ENCODE measurements at places on chromosomes 5 and 9. TPM values are rescaled to one million over a fixed set of nuclear protein-coding genes. Genes with fewer than 3 reads are reported as not detected.

GRCh38 chr5:99900302-99900852 lies 634.8 kb upstream of the FAM174A start:
- no peaks in the 10 kb centered on the region for H3K4me1 ChIP-seq
- no peak overlapping the region for H3K27ac ChIP-seq
- H3K27me3 ChIP-seq: no peaks in the 10 kb centered on the region
- H3K36me3 ChIP-seq: no peaks in the 10 kb centered on the region

DNA sequence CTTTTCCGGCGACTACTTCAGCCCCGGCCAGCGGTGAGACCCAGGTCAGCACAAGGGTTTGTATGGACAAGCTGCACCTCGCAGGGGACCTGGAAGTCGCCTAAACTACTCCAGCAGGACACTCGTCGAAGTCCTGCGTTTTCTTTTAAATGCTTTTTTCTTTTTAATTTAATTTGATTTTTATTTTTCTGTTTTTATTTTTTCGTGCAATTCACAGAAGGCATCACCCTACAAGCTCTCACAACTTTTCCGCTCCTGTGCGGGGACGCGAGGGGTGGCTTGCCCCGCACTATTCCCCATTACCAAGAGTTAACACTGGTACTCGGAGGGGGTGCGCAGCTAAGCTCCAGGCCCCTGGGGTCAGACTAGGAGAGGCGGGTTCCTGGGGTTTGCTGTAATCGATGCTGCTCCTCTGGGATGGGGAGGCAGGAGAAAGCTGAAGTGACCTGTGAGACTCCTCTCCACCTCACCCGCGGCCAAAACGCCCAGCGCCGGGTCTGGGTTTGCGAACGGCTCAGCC lies 1.3 kb downstream of the EDIL3 start:
- no peaks in the 10 kb centered on the region for H3K27me3 ChIP-seq
- no peak overlapping the region for H3K4me3 ChIP-seq
- H3K4me1 ChIP-seq: no peaks in the 10 kb centered on the region
- H3K27ac ChIP-seq: no peak overlapping the region
- no peaks in the 10 kb centered on the region for H3K36me3 ChIP-seq

DNA sequence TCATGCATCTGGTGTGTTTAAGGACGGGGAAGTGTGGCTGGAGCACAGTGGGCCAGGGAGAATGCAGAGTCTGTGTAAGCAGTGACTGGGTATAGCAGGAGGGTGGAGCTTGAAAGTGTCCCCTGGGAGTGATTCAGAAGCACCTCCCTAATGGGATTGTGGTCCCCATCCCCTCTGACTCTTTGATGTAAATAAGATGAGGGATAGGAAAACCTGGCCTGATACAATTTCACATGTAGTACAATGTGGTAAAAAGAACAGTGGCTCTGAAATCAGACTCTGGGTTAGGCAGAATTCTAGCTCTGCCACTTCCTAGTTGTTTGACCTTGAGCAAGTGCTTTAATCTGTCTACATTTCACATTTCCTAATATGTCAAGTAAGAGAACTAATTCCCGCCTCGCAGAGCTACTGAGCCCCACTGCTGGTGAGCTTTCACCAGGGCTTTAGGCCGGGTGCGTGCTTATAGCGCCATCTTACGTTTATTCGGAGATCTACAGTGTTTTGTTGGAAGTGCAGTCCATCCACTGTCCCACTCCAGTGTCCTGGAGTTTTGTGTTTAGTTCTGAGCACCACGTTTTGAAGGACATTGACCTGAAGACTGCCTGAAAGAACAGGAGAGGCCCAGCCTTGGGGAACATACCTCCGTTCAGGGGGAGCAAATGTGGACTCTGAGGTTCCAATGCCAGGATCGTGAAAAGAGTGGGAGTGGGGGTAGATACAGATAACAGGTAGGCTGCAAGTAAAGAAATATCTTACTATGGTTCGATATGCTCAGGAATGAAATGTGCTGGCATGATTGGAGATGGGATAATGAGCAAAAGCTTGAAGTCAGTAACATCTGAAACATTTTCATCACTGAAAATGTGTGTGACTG lies 51.2 kb upstream of the TESK1 start:
- no peaks in the 10 kb centered on the region for H3K4me1 ChIP-seq
- no peak overlapping the region for H3K27ac ChIP-seq
- H3K27me3 ChIP-seq: no peaks in the 10 kb centered on the region

- H3K4me3 ChIP-seq: no peak overlapping the region
- no peak for DNase-seq
- no peaks in the 10 kb centered on the region for H3K27me3 ChIP-seq
- no peaks in the 10 kb centered on the region for H3K4me1 ChIP-seq
- H3K36me3 ChIP-seq: no peaks in the 10 kb centered on the region
Measured at GRCh38 chr5:83433891-83434290, 37.7 kb upstream of the VCAN start.

GRCh38 chr5:113194125-113194524 lies 217.5 kb downstream of the DCP2 start:
- no peak overlapping the region for H3K4me3 ChIP-seq
- no peaks in the 10 kb centered on the region for H3K36me3 ChIP-seq
- no peak overlapping the region for H3K27ac ChIP-seq
- no peaks in the 10 kb centered on the region for H3K4me1 ChIP-seq

- H3K27ac ChIP-seq: no peak overlapping the region
- H3K27me3 ChIP-seq: peaks cover 4% of the 10 kb centered on the region
- no peaks in the 10 kb centered on the region for H3K4me1 ChIP-seq
- H3K4me3 ChIP-seq: peak overlapping the region; percentile 71
- H3K36me3 ChIP-seq: no peaks in the 10 kb centered on the region
Measured at GRCh38 chr9:34590381-34591247, 1.1 kb upstream of the CNTFR start.

DNA sequence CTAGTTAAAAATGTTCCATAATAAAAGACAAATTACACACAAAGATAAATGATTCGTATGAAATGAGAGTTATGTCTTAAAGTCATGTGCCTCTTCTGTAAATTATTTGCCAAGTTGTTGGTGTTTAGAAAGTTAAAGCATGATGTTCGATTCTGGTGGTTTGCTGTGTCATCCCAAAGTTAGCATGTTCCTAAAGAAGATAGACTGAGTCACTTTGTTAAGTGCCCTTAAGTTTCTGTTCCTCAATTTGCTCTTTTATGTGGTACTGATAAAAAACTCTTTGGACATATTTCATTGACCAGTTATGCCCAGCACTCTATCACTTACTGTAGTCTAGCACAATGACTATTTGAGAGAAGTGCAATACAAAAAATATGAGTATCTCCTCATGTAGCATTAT lies 366.9 kb upstream of the ZNF608 start:
- H3K36me3 ChIP-seq: no peaks in the 10 kb centered on the region
- H3K27me3 ChIP-seq: no peaks in the 10 kb centered on the region
- DNase-seq: no peak
- H3K4me1 ChIP-seq: no peaks in the 10 kb centered on the region
- no peak overlapping the region for H3K27ac ChIP-seq
- no peak overlapping the region for H3K4me3 ChIP-seq

DNA sequence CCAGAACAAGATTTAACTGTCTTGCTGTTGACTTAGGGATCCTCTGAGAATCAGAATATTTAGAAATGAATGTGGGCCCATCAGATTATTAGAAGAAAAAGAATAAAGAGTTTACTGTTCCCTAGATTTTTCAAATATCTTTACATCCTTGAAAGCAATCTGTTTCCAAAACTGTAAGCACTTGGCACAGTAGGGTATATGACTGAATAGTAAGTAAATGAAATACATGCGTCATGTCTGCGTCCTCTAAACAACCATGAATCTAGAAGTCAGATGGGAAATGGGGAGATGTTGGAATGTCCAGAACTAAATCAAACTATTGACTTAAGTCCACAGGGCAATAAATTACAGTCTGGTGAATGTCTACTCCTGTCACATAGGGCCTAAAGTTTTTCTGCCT lies 26.1 kb downstream of the TTC23L start:
- no peak overlapping the region for H3K27ac ChIP-seq
- no peaks in the 10 kb centered on the region for H3K27me3 ChIP-seq
- H3K4me3 ChIP-seq: no peak overlapping the region

DNA sequence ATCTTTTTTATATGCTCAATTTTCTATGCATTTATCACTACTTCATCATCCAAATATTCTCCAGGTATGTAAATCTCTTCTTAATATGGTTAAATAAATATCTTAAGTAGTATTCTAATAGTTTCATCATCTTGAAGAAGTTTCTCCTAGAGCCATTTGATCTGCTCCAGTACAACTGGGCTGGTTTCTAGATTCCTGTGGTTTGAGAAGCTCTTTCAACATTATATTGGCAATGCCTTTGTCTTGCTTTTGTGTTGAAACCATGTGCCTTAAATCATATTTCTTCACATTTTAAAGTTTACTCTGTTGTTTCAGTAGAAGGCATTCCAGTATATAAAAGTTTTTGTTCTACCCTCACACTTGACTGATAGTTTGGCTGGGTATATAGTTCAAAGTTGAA lies 27.6 kb downstream of the MBLAC2 start:
- H3K27ac ChIP-seq: no peak overlapping the region
- no peaks in the 10 kb centered on the region for H3K27me3 ChIP-seq
- H3K36me3 ChIP-seq: no peaks in the 10 kb centered on the region
- H3K4me3 ChIP-seq: no peak overlapping the region
- DNase-seq: no peak
- H3K4me1 ChIP-seq: no peaks in the 10 kb centered on the region

- no peaks in the 10 kb centered on the region for H3K4me1 ChIP-seq
- no peaks in the 10 kb centered on the region for H3K27me3 ChIP-seq
- no peak overlapping the region for H3K4me3 ChIP-seq
- DNase-seq: no peak
Measured at GRCh38 chr9:123420592-123421111, 64.7 kb downstream of the CRB2 start.

The MYMK gene
- total RNA-seq: not detected

The ADGRD2 gene
- total RNA-seq: not detected

The MPDZ gene
- not detected for total RNA-seq

The TPRN gene
- 8.5 TPM for total RNA-seq

The FAM114A2 gene
- 53.1 TPM for total RNA-seq

The AQP3 gene
- 53.3 TPM for total RNA-seq

The CCDC107 gene
- total RNA-seq: 13.6 TPM
